ENCODE measurements at places on chromosomes 5 and 9.

GRCh38 chr5:58412081-58412480, 47.8 kb downstream of the PLK2 start:
- no peak for DNase-seq

DNA sequence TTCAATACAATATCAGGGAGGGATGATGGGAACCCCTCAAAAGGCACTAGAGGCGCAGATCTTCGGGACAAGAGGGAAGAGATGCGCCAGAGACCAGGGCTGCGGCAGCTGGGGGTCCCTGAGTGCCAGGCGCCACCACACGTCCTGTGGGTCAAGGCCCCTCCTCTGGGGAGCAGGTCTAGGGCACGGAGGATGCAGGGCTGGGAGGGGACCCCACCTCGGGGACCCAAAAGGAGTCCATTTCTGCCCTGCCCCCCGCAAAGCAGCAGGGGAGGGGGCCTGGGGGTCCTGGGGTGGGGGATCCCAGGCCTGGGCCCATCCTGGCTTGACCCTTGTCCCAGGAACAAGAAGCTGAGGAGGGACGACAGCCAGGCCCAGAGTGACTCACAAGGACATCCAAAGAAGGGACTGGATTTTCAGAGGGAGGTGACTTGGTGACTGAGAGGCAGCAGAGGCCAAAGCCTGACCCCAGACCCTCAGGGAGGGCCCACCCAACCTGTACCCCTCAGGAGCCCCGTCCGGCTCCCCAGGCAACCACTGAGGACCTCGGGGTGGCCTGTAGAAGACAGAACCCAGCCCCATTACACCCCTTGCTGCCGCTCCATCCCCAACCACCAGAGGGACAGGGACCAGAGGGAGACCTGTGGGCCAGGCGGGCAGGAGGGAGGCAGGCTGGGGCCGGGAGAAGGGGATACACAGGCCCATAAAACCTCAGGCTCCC, 54.2 kb downstream of the LRSAM1 start:
- DNase-seq, result no peak

DNA sequence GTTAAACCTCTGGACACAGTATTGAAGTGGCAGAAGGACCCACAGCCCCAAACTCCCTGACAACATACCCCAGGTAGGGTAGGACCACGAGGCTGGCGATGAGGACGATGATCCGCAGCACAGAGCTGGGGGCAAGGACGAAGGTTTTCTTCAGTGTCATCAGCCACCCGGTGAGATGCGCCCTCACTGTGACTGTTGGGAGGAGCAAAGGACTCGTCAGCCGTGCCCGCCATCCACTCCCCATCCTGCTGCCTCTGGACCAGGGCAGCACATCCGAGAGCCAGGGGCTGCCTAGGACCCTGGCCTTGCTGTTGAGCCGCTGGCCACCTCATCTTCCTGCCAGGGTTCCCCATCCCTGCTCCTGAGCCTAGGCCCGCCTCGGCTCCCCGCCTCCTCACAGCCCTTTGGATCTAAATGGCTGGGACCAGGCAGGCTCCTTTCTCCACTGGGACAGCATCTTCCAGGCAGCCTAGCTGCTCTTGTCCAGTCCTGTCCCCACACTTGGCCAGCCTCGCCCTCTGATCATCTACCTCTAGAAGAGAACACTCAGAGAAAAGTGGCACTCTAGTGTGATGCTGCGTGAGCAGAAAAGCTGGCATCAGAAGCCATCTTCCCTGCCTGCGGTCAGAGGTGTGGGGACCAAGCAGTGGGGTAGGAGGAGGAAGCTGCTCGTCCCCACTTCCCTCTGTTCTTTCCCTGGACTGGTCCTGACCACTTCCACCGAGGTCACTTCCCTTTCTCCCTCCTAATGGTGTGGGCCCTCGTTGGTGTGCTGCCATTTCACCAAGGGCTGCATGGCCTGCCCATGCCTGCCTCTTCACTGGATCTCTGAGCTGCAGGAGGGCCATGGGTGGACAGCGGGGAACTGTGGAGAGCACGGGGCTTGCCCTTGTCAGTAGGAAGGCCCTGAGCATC, 49.2 kb downstream of the OTULIN start:
- no peak for DNase-seq

DNA sequence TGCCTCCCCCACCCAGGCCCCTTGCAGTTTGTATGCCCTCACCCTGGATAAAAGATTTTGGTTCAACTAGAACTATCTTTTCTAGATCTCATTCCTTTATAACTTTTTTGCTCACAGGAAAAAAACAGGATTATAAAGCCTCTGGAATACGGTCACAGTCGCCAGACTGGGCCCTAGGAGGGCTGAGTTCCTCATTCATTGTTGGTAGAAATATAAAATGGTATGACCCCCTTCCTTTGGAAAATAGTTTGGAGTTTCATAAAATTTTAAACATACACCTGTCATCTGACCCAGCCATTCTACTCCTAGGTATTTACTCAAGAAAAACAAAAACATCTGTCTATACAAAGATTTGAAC, 82.1 kb downstream of the HSD17B3 start:
- DNase-seq, result no peak

- DNase-seq, result no peak
These were observed 1040.3 kb downstream of the TLE1 start for GRCh38 chr9:80649001-80649420.

DNA sequence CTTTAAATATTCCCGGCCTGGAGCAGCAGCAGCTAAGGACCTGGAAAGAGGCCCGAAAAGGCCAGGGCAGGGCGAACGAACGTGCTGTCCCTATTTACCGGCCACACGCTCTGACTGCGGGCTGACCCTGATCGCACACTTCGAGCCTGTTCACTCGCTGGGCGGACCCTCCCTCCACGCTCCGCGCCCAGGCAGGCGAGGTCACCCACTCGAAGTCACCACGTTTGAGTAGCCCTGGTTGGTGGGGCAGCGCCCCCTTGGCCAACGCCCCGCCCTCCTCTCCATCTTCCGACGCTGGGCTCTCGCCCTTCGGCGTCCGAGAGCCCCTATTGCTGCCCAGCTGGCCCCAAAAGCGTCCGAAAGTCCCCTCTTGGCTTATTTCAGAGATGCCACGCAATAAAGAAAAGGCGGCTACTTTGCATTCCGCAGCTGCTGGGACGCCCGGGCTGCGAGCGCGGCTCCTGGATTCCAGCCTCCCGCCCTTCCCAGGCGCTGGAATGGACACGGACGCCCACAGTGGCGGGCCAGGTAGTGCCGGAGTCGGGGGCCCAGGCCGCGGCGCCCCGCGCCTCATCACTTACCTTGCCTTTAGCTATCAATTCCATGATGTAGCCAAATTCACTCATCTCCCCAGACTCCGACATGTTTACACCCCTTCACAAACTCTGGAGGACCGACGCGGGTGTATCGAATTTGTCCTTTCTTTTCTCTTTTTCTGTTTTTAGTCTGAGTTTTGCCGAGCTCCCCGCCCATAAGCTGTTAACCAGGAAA, 9.9 kb upstream of the TRIM36 start:
- no peak for DNase-seq

- DNase-seq, result no peak
These were observed 210.2 kb downstream of the DAB2IP start for GRCh38 chr9:121861501-121862180.

GRCh38 chr5:152288499-152288898, 116.6 kb downstream of the NMUR2 start:
- DNase-seq, result no peak

GRCh38 chr5:156532921-156533320, 206.0 kb downstream of the SGCD start:
- DNase-seq, result no peak

DNA sequence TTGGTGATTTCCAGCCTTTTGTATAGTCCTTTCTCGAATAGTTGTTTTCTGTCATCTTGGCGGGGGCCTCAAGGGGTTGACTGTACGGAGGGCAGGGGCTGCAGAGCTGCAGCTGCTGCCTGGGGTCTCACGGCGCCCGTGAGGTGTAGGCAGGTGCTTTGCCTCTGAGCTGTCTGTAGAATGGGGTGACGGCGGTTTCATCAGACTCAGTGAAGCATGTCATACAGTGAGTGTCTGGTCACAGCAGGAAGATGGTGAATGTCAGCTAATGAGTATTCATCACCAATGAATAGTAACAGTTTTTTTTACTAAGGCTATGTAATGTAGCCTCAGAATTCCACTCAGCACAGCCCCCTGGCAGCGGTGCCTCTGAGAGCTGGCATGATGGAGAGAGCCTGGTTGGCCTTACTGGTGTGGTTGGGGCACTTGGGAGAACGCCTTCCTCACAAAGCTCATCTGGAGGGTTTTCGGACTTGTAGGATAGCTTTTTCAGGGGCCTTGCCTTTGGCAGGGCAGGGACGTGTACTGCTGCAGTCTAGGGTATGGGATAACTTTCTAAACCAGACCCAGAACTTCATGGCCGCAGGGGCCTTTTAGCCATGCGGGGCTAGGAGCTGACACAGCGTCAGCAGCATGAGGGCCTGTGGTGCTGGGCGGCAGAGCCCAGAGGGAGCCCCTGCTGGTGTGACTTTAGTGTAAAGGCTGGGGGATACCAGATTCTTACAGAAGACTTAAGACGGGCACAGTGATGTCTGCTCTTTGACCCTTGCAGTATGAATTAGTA, 15.0 kb downstream of the TENT4A start:
- DNase-seq, result no peak

GRCh38 chr9:29214154-29214689, 1640.9 kb upstream of the C9orf72 start:
- no peak for DNase-seq

DNA sequence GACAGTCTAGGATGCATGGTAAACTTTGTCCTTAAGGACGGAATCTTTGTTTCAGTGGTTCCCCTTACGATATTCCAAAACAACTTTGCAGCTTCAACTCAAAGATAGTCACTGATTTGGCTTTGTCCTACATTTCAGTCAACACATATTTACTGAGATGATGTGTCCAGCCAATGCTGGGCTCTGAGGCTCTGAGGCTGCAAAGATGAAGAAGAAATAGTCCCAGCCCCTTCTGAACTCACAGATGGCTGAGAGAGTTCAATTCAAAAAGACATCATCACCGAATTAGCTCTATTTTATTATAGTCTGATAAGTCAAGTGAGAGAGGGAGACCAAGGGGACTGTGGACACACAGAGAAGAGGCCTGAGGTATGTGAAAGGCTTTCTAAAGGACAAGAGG, 544.0 kb downstream of the ACTL7B start:
- DNase-seq, result no peak

DNA sequence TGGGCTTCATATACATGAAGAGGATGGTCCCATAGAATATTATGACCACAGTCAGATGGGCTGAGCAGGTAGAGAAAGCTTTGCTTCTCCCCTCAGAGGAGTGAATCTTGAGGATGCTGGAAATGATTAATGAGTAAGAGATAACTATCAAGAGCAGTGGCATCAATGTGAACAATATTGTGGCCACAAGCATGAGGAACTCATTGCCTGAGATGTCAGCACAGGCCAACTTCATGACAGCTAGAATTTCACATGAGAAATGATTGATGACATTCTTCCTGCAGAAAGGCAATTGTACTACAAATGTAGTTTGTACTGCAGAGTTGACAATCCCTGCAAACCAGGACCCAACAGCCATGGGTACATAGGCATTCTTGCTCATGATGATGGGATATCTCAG, 586 bp downstream of the OR13C9 start:
- DNase-seq, result no peak

DNA sequence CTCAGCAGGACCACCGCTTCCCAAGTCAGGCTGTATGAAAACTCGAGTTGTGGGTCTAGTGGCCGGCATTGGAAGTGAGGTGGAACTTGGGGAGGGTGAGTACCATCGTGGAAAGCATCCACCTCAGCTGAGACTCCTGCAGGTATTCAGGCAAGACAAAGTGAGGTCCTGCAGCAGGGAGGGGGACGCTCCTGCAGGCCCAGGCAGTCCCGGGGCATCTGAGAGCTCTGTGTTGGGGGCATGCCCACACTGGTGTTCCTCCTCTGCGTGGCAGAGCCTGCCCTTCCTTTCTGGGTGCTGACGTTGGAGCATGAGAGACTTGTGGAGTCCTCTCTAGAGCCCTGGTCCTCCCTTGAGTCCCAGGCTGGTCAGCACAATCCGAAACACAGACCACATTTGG, 187.7 kb downstream of the CACNA1B start:
- DNase-seq, result no peak

DNA sequence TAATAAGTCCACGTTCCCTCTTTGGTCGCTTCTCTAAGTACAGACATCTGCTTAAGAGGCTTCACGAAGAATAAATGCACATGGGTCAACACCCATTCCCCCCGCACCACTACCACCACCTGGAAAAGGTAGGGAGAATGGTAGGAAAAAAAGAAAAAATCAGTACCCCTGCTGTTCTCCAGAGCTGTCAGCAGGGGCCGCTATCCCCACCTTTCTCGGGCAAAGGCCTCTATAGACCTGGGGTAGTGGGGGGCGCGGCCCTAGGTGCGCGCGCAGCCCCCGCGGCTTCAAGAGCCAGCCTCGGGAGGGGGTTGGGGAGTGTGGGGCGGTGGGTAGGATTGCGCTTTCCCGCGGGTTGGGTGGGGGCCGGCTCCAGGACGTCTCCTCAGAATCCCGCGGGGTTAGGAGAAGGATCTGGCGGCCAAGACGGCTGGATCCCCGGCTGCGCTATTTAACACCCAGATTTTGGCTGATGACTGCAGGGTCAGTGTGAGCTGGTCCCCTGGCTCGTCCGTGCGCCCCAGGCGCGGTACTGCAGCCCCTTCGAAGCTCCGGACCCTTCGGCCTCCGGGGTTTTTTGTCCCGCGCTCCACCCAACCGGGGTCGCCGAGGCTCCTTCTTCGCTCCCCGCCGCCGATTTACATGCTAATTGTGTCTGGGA, 1.6 kb upstream of the SEMA6A start:
- no peak for DNase-seq

- DNase-seq, result no peak
These were observed 20.7 kb downstream of the NLN start for GRCh38 chr5:65742565-65743231.

- DNase-seq, result no peak
These were observed 596 bp downstream of the ENTREP1 start for GRCh38 chr9:69325409-69326212.

- no peak for DNase-seq
These were observed 71.3 kb downstream of the LHFPL2 start for GRCh38 chr5:78577071-78577807.

DNA sequence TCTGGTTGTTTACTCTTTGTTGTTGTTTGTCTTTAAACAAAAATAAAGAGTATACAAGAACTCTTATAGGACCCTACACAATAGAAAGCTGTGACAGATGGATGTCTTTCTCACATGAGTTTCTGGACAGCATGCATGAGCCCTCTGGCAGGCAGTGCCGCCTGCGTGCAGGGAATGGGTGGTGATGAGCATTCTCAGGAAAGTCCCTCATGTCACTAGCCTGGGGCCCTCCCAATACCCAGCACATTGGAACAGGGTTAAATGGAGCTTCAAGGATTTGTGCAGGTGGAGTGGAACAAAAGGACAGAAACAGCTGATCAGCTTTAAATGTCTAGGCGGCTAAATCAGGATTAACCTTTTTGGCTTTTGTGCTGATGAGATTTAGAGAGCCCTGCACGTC, 181.0 kb upstream of the CD180 start:
- DNase-seq, result no peak
